Lung microvascular endothelial cell (primary cell): ENCODE measurements at places on chromosomes 7 and 10. TPM values are rescaled to one million over a fixed set of nuclear protein-coding genes. Genes with fewer than 3 reads are reported as not detected.

DNA sequence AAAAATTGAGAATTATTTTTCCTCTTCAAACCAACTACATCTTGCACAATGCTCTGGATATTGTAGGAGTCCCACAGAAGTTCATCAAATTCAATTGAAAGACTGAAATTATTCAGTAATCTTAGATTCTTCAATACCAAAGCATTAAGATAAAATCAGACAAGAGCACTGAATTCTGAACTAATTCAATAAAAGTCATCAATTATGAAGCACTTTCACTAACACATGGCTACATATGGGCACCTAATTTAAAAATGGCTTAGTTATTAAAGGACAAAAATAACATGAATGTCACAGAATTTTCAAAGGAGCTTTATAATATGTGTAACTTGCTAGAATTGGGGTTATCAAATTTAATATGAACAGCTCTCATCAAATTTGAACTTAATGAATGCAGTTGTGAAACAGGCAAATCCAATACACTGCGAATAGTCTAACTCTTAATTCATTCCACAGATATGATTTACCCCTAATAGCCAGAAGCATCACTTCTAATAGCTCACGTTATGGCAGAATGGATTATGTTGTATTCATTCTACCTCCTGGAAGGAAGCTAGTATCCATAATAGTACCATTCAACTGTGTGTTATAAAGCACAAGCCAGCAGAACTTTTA, 116.8 kb downstream of the GRM8 start:
- no peak for DNase-seq

- no peak for DNase-seq
Observed at GRCh38 chr7:151506901-151507382, 12.8 kb downstream of the RHEB start.

The HDAC9 gene
- total RNA-seq = 0.79 and 5.0 TPM in 2 replicates

The LDB3 gene
- not detected in 2 replicates for total RNA-seq
